SK-N-SH (cell line): ENCODE measurements at places on chromosomes 3 and 15.

GRCh38 chr15:68877626-68878025, 52.7 kb upstream of the SPESP1 start:
- H3K27me3 ChIP-seq, result peaks cover 6% of the 10 kb centered on the region; the same call in 1 of the 2 replicates
- H3K4me1 ChIP-seq, result no peaks in the 10 kb centered on the region
- no peak overlapping the region for H3K4me3 ChIP-seq
- no peak for DNase-seq
- H3K36me3 ChIP-seq, result no peaks in the 10 kb centered on the region

GRCh38 chr3:141528800-141529199, 42.0 kb downstream of the RASA2 start:
- DNase-seq, result no peak
- H3K4me3 ChIP-seq, result no peak overlapping the region
- H3K27ac ChIP-seq, result no peak overlapping the region
- H3K4me1 ChIP-seq, result no peaks in the 10 kb centered on the region; the same call in none of the 2 replicates

GRCh38 chr3:42036483-42036823, 54.7 kb upstream of the TRAK1 start:
- DNase-seq, result peak; percentile 44
- H3K27me3 ChIP-seq, result no peaks in the 10 kb centered on the region

DNA sequence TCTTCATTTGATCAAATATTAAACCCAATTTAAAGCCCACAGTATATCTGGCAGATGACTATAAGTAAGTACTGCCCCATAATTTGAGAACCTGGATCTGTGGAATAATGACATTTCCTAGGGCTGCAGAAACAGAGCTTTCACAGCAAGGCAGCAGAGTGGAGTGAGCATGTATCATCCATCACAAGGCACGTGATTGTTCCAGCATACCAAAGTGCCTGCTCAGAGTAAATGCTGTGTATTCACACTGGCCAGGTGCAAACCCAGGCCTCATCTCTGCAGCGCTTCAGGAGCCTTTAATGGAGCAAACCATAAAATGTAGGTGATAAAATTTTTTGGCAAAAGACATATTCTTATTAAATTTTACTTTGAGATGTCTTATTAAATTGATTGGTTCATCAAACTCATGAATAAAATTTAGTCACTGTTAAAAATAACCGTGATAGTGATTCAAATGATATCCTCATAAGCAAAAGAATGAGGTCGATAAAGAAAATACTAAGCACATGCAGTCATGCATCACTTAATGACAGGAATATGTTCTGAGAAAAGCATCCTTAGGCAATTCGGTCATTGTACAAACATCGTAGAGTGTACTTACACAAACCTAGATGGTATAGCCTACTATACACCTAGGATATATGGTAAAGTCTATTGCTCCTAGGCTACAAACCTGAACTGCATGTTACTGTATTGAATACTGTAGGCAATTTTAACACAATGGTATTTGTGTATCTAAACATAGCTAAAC, 99.3 kb upstream of the SLC24A5 start:
- no peak overlapping the region for H3K4me3 ChIP-seq
- no peaks in the 10 kb centered on the region for H3K36me3 ChIP-seq
- H3K27me3 ChIP-seq, result no peaks in the 10 kb centered on the region
- H3K4me1 ChIP-seq, result no peaks in the 10 kb centered on the region
- DNase-seq, result no peak
- H3K27ac ChIP-seq, result no peak overlapping the region

DNA sequence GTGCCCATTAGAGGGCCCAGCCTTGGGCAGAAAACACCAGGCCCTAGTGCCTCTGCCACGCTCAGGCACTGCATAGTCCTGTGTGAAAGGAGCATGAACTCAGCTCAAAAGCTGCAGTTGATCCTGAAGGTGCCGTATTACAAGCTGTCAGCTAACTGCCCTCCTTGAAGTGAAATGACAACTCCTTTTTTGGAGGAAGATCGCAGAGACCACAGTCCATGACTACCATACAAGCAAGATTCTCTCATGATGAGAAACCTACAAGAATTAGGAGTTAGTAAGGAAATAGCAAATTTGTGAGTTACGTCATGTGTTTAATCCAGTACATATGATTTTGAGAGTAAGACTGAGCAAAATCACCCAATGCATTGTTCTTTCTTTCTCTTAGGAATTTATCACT, 513.9 kb upstream of the NR2F2 start:
- no peak overlapping the region for H3K4me3 ChIP-seq
- no peaks in the 10 kb centered on the region for H3K4me1 ChIP-seq
- H3K27ac ChIP-seq, result no peak overlapping the region
- no peaks in the 10 kb centered on the region for H3K36me3 ChIP-seq
- no peak for DNase-seq

DNA sequence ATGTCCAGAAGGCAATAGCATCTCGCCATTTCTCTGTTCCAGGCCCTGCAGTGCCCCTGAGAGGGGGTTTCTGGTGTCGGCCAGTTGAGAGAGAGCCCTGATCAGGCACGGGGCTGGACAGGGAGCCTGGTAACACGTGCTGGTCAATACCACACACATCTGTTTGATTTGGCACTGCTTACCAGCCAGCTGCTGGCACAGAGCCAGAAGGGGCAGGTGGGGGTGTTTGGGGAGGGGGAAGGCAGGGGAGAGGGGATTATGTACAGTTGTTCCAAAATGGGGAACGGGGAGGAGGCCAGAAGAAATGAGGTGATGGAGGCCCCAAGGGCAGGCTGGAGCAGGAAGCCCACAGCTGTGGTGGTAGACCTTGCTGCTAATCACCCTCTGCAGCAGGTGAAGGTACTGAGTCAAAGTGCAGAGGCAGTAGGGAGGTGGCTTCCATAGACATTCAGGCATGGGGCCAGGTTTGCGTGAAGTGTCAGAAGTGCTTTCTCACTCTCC, 153.5 kb upstream of the LPP start:
- DNase-seq, result no peak
- H3K4me1 ChIP-seq, result no peaks in the 10 kb centered on the region
- no peak overlapping the region for H3K4me3 ChIP-seq
- no peak overlapping the region for H3K27ac ChIP-seq
- no peaks in the 10 kb centered on the region for H3K36me3 ChIP-seq
